ENCODE measurements at places on chromosomes 1 and 21.

- no peak for DNase-seq
These were observed 148.7 kb downstream of the HHAT start for GRCh38 chr1:210477328-210477924.

DNA sequence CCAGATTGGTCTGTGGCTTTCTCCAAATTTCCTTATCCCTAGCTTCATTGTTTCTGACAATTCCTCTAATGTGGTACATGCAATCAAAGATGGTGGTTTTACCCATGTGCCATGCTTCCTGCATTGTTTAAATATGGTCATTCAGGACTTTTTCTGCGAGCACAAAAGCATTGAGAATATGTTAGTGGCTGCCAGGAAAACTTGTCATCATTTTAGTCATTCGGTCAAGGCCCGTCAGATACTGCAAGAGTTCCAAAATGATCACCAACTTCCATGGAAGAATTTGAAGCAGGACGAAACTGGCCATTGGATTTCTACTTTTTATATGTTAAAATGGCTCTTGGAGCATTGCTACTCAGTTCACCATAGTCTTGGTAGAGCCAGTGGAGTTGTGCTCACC, 3.7 kb downstream of the ZBED6 start:
- no peak for DNase-seq

- DNase-seq = no peak
These were observed 4.9 kb downstream of the NEK7 start for GRCh38 chr1:198161718-198162090.

- no peak for DNase-seq
These were observed 11.4 kb upstream of the KCNA3 start for GRCh38 chr1:110686188-110686587.
